ENCODE measurements at places on chromosomes 7 and 10.
A peak's percentile ranks its signal among the peaks of the same experiment; 100 is the strongest.

GRCh38 chr10:132786884-132787494 lies 1.0 kb upstream of the NKX6-2 start:
- no peak for DNase-seq

DNA sequence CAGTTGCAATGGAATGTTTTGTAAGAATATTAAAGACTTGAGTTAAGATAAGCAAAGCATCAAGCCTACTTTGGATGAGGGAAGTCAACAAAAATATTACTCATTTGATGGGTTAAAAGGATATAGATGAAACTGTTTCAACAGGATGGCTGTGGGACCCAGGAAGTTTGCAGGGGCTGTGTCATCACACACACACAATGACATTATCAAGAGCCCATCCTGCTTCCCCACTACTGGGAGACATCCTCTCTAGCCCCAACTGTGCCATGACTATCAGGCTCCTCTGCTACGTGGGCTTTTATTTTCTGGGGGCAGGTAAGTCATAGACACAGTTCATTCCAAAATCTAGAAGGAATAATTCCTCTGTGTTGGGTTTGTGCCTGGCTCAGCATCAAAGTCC lies 78.8 kb upstream of the PRSS1 start:
- no peak for DNase-seq

GRCh38 chr7:151010307-151011096 lies 13.8 kb downstream of the ATG9B start:
- DNase-seq: no peak

DNA sequence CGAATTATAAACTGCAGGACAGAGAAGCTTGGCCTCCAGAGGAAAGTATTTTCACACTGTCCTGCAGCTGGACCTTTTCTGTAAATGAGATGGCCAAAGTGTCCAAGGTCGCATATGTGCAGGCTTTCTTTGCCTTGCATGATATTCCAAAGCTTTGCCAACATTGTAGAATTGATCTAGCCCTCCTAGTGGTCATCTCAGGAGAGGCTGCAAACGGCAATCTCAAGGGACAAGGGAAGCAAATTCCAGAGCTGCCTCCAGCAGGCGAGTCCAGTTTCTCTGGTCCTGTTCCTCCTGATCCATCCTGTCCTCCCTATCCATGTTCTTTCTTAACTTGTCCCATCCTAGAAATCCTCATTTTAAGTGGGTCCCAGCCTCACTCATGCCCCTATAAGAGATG lies 373.4 kb upstream of the PCDH15 start:
- no peak for DNase-seq

GRCh38 chr7:102261451-102261850 lies 25.2 kb upstream of the SH2B2 start:
- no peak for DNase-seq

GRCh38 chr10:87865241-87865881 lies 1.9 kb downstream of the PTEN start:
- DNase-seq: no peak

DNA sequence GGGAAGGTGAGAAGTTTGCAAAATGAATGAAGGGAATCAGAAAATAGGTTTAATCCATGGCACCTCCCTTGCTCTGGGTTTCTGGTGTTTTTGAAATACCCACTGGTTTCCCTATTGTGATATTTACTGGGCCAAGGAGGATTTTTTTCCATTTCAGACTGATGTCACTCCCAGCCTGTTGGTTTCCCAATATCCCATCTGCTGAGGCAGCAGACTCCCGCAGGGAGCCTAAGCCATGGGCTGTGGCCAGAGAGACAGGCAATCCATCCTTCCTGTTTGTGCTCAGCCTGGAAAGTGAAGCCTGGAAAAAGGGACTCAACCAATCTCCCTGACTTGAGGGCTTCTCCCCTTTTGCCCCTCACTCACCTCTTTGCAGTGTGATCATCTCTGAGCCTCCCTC lies 22.8 kb downstream of the FAM107B start:
- DNase-seq: no peak

DNA sequence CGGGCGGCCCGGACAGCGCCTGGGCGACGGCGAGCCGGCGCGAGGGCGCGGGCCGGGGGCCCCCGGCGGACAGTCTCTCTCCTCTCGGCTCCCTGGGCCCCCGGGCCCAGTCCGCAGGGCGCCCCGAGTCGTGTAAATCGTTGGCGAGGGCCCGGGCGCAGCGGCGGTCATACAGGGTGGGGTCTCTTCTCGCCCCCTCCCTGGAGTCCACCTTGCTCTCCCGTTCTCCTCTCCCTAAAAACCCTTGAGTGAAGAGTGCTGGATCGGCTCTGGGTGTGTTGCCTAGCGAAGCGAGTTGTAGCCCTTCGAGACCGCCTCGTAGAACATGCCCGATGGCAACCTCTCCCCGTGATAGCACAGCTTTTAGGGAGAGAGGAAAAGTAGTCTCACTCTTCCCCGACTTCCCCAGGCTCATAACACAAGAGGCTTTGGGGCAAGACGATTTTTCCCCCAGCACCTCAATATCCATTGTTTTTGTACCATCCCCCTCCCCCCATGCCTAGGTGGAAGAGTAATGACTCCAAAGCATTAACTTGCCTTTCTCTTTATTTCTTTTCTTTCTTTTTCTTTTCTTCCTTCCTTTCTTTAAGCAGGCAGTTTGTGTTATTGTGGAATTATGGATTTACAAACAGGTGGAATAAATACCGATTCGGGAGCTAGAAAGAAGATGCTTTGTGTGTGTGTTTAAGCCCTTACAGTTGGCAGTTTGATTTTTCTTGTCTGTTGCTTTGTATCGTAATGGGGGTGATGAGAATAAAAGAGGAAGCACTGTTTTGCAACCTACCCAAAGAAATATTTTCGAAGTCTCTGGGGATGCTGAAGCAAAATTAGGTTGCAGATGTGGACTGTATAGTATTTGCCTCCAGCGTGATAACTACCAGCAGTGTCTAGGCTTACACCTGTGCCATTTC lies 822 bp downstream of the SHOC2 start:
- no peak for DNase-seq

GRCh38 chr10:102670871-102671434 lies 26.7 kb downstream of the TRIM8 start:
- DNase-seq: no peak

- no peak for DNase-seq
Observed at GRCh38 chr10:133401981-133402725, 8.2 kb downstream of the MTG1 start.

DNA sequence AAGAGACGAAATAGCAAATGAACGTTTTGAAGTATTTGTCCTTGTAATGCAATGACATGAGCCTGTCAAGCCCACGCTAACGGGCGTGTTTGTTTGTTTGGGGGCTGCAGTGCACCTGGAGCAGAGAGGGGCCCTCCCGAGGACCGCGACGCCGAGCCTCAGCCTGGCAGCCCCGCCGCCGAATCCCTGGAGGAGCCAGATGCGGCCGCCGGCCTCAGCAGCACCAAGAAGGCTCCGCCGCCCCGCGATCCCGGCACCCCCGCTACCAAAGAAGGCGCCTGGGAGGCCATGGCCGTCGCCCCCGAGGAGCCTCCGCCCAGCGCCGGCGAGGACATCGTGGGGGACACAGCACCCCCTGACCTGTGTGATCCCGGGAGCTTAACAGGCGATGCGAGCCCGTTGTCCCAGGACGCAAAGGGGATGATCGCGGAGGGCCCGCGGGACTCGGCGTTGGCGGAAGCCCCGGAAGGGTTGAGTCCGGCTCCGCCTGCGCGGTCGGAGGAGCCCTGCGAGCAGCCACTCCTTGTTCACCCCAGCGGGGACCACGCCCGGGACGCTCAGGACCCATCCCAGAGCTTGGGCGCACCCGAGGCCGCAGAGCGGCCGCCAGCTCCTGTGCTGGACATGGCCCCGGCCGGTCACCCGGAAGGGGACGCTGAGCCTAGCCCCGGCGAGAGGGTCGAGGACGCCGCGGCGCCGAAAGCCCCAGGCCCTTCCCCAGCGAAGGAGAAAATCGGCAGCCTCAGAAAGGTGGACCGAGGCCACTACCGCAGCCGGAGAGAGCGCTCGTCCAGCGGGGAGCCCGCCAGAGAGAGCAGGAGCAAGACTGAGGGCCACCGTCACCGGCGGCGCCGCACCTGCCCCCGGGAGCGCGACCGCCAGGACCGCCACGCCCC lies 118.5 kb downstream of the CYTH3 start:
- DNase-seq: no peak

GRCh38 chr7:112481833-112482670 lies 1.3 kb downstream of the LSMEM1 start:
- DNase-seq: no peak

DNA sequence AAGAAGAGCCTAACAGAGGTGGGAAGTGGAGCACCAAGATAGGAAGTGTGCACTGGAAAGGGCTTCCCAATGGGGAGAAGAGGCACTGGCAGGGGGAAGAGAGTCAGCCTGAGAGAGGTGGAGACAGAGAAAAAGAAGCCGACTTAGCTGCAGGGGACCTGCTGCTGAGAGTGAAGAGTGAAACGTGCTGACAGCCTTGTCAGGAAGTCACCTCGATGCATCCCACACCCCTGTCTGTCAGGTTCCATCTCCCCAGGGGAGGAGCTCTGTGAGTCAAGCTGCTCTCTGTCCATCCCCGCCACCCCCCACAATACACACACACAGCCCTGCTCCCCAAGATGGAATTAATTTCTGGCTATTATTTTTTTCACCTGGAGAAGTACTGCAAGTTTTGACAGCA lies 14.0 kb downstream of the KAZALD1 start:
- DNase-seq: no peak

GRCh38 chr7:158828133-158829020 lies 932 bp downstream of the ESYT2 start:
- DNase-seq: peak; percentile 38

DNA sequence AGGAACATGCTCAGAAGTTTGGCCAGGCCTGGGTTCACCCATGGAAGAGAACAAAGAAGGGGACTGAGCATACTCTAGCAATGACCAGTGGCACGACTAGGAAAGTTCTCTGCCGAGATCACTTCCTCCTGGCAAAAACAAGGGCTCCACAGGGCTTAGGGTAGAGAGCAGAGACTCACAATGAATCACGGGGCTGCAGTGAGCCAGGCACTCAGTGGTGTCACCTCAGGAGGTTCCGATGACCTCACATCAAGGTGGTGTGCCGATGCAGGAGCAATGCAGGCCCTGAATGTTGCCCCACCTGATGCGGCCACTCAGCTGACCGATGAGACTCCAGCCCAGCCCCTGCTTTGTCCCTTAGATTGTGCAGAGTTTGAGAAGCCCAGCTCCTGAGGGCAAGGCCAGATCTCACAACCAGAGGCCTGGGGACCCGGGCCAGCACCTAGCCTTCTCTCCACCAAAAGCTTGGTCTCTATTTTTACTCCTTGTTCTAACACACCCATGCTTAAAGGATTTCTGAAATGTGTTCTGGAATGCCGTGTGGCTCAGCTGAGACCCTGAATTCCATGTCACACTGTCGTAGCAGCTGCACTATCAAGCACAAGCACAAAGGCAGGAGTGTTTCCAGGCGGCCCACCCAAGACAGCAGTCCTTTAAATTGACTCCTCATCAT lies 60.9 kb downstream of the COBL start:
- no peak for DNase-seq

- no peak for DNase-seq
Observed at GRCh38 chr7:90645784-90646183, 49.7 kb downstream of the CDK14 start.

- no peak for DNase-seq
Observed at GRCh38 chr10:112446055-112446854, 459 bp downstream of the ZDHHC6 start.

- no peak for DNase-seq
Observed at GRCh38 chr7:152411389-152411788, 24.4 kb downstream of the KMT2C start.

DNA sequence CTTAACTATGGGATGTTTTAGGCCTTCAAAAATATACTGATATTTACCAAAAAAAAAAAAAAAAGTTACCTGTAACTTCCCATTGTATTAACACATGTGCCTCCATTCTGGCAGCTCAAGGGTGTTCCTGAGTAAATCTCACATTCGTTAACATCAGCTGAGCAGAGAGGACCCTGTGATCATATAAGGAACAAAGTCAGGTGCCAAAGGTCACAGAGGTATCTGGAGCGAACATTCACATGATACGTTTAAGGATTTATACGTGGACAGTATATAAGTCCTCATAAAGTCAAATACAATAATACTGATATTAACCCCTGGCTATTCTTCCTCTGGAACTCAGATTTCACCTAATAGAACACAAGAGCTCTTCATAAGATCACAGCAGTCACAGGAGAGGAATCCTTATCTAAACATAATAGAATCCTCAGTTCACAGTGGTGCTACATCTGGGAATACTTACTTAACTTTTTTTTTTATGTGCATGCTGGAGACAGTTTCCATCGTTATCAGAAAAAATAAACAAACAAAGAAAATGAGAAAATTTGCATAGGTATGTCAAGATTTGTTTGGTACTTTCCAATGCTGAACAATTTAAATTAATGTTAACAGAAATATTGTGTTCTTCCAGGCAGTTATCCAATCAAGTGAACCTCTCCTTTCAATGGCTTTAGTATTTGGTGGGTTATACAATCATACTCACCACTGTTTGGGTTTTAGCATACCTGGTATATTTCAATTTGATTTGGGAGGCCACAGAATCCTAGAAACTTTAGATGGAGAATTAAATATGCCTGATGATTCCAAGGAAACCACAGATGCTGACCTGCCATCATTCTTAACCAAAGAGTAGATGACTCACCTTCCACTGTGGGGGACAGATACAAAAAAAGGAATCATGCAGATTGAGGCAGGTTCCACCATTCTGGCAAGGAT lies 6.6 kb downstream of the CUBN start:
- no peak for DNase-seq

- peak; percentile 42 for DNase-seq
Observed at GRCh38 chr7:2982831-2983230, 60.8 kb downstream of the CARD11 start.

DNA sequence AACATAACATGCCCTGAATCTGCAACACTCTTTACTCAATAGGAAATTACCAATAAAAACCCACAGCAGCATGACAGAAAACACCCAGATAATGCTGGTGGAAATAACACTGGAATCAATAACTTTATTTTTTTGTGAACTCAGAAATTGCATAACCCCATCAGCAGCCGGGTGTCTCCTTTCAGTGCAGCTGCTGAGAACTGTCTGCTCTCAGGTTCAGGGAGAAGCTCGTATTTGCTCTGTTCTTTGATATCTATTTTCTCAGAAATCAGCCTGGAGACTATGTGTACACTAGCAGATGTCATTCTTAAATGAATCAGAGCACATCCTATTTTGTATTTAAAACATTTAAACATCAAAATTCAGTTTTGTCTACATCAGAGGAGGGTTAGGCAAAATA lies 506.0 kb downstream of the POM121L12 start:
- DNase-seq: no peak

GRCh38 chr10:7903851-7904250 lies 85.5 kb downstream of the TAF3 start:
- DNase-seq: no peak
